ENCODE measurements at places on chromosomes 2 and 18.

DNA sequence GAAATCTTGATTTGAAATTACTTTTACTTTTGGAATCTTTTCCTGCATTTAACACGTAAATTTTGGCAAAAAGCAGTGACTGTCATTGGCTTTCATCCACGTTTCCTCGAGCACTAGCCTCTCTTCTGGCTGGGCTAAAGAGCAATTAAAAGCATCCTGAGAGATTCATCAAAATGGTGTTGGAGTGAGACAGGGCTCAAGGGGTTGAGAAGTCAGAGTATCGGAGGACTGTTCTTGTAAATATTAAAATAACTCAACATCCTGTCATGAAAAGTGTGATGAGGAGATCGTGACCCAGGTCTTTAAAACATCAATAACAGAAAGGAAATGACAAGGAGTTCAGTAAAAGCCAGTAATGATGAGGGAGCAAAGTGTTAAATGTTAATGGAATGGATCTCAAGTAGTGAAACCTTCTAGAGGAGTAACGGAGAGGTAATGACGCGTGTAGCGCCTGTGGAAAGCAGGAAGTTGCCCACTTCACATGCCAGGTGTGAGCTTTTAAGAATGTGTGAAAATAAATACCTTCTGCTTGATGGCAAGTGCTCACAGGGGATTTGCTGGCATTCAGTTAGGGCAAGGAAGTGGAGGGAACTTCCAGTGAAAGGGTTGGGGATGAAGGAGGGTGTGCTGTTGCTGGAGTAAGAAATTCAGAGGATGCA is 754.4 kb downstream of the ADCYAP1 start:
- DNase-seq = no peak

- DNase-seq = no peak
These were observed 22.2 kb downstream of the MCFD2 start for GRCh38 chr2:46893269-46893939.

DNA sequence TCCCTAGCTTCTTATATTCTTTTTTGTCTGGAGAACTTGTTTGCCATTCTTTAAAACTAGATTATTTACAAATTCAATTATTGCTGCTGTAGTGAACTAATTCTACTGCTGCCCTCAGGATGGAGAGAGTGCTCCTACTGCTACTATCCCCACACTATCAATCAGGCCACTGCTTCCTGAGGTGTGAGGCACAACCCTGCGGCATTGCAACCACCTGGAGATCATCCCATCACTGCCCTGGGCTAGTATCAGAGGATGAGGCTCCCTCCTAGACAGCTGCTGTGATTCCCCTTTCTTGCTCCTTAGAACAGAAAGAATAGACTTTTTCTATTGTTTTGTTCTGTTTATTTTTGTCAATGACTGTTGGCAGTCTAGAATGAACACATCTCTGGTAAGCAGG is 146.6 kb downstream of the CDH19 start:
- no peak for DNase-seq

DNA sequence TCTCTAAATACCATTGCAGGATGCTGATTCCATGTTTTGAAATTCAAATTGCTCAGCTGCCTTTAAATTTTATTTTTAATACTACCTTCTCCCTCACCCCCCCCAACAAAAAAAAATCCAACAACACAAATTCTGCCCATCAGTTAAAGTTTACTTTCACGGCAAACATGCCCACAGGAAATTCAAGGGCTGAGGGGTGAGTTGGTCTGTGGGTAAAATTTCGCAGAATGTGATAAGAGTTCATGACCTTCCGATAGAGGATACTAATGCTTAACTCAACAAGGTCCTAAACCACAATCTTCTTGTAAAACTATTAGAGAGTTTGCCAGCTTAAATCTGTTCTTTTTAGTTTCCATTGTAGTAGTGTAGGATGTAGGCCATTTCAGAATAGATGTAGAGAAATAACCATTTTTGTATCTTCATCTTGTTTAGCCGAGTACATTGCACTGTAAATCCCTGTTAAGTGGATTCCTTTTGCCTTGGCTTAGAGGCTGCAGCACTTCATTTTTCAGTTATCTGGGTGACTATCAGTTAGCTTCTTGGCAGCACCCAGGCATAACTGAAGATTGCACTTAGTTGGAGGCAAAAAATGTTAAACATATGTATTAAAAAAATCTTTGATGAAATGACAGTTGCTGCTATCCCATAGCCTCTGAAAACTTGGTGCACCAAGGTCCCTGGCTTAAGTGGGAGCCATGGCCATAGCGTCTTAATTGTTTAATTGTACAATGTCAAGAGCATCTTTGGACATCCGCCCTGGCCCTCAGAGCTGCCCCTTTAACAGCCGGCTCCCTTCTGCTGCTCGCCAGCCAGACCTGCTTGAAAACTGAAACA is 232.3 kb downstream of the HAUS1 start:
- no peak for DNase-seq

GRCh38 chr2:160387558-160388262 is 105.9 kb downstream of the RBMS1 start:
- no peak for DNase-seq
